IPS-NIHi11 (cell line): ENCODE measurements at places on chromosomes 13 and 19.

GRCh38 chr19:41546386-41546789 lies 29.6 kb upstream of the CEACAM21 start:
- DNase-seq = no peak

- no peak for DNase-seq
Measured at GRCh38 chr19:53161123-53161522, 2.3 kb upstream of the ZNF347 start.

DNA sequence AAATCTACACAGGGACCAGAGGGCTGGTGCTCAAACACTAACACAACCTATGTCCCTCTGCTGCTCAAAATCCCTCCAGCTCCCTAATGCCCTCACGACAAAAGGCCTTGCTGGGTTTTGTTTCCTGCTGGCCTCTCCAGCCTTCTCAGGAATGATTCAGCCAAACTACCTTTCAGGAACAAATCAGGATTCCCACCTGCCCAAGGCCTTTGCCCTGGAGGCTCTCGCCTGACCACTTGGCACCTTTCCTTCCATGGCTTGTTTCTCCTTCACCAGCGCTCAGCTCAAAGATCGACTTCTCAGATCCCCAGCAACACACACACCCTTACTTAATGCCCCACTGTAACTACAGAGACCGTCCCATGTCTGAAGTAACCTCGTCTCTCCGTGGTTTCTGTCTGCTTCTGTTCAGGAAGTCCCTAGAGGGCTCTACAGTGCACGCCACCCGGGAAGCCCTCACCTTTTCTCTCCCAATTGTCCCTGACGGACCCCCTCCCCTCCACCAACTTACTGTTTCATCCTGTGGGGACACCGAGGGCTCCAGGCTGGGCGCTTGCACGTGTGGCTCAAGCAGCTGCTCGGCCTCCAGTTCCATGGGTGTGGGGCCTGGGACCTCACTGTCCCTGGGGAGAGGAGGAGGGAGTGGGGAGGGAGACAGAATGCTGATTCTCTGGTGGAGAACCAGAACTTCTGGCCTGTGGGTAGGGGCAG lies 3.2 kb upstream of the SIX5 start:
- DNase-seq = no peak

GRCh38 chr19:50475736-50476223 lies 527 bp upstream of the EMC10 start:
- no peak for DNase-seq

DNA sequence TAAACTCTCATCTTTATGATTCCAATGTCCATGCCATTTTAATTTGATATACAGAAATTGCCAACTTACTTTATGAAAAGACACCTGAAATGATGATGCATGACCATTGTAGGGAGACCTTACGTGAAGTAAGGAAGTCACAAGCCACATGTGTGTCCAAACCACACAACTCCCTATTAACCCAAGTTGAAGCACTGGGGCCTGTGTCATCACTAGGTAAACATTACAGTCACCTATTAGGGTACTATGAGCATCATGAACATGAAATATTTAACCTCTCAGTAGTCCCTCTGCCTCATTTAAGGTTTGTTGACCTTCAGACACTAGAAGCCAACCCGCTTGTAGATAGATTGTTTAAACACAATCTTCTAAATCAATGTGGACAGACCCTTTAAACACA lies 576.9 kb downstream of the IRS2 start:
- no peak for DNase-seq

DNA sequence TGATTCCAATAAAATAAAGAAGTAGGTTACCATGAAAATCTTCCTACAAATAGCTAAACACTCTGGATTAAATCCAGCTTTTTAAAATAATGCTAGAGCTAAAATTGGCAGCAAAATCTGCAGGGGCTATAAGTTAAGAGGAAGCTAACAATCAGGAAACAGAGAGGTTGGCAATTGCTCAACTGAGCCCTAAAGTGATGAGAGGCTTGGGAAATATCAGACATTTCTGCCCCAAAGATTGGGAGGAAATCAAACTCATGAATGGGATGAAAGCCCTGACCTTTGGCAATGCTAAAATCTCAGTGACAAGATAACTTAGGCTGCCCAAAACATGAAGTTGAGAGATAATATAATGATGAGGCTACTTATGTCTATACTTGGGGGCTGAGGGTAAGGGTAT lies 1437.9 kb downstream of the EFNB2 start:
- no peak for DNase-seq

- DNase-seq = no peak
Measured at GRCh38 chr19:36745870-36746269, 26.7 kb downstream of the ZNF850 start.

GRCh38 chr13:59342400-59342799 lies 821.3 kb downstream of the DIAPH3 start:
- no peak for DNase-seq

DNA sequence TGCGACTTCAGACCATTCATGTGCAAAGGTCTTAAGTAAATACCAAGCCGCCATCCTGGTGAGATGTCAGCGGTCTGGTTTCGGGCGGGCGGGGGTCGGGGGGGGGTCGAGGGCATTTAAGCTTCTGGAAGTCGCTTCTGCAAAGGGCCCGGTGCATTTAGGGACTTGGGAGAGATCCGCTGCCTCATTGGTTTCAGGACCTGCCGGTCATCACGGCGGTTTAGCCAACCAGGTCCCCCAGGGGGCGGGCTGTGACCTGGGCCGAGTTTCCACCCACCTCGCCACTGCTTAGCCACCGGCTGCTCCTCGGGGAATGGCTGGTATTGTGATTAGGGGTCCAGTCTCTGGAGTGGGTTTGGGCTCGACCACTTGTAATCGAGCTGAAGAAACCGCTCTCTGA lies 7.8 kb downstream of the ANKLE1 start:
- DNase-seq = peak; percentile 91

GRCh38 chr19:18110609-18111232 lies 13.1 kb downstream of the MAST3 start:
- DNase-seq = no peak

- DNase-seq = peak; percentile 85
Measured at GRCh38 chr19:17579661-17580244, 24.3 kb downstream of the COLGALT1 start.

DNA sequence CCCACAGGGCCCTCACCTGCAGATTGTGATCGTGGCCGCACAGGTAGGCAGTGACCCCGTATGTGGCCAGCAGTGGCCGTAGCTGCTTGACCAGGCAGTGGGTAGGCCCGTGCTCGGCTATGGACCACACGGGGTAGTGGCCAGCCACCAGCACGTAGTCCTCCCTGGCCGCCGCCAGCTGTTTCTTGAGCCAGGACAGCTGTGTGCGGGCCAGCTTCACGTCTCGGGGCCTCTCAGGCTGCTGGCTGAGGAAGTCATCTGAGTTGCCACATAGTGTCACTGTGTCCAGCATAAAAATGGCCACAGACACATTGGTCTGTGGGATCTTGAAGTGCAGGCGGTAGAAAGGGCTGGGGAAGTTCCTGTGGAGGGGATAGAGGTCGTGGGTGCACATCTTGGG lies 1.2 kb downstream of the ACP5 start:
- no peak for DNase-seq

DNA sequence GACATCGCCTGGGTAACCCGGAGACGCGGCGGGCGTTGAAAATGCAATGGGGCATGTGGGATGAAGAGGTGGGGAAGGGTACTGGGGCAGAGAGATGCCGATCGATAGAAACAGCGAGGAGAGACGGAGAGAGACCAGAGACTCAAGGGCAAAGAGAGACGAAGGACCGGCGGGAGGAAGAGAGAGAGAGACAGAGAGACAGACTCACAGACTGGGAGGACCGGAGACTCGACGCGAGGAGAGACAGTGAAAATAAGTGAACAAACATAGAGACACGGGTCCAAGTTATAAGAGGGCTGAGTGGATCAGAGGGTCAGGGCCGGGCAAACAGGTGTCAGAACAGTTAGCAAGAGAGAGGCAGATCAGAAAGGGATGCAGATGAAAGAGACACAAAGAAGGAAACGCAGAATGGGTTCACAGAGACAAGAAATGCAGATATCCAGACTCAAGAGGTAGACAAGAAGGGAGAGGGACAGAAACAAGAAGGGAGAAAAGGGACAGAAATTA lies 576 bp upstream of the MZF1 start:
- DNase-seq = no peak

- DNase-seq = no peak
Measured at GRCh38 chr19:54017261-54017660, 25.8 kb downstream of the CACNG6 start.

GRCh38 chr13:21670883-21671619 lies at the start of gene FGF9:
TSS of gene FGF9 (plus strand) at chr13:21671073. CDS start at chr13:21671913, 840 bp downstream.
- DNase-seq = peak; percentile 89

DNA sequence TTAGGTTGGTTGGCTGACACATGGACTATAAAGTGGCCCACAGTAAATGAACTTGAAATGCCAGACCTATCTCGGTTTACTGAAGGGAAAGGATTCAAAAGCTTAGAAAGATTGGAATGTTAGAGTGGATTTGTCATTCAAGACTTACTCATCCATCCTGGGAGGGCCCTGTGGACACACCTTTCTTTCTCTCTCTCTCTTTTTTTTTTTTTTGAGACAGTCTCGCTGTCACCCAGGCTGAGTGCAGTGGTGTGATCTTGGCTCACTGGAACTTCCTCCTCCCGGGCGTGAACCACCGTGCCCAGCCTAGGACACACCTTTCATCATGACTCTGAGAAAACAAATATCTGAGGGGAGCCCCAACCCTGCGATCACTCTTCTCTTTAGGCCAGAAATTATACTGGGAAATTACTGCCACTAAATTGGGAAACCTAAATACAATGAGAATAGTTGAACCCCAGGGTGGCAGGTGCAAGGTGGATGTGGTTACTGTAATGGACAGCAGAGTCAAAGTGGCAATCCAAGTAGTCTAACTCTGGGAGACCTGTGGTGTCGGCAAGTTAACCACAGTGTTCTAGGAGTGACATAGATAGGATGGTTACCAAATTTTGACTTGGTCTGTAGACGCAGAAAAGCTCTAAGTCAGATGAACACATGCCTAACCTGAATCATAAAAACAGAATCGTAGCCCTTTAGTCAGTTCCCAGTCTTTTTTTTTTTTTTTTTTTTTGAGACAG lies 47.1 kb upstream of the ZMYM5 start:
- DNase-seq = no peak

GRCh38 chr19:50458396-50459066 lies 17.8 kb upstream of the EMC10 start:
- no peak for DNase-seq

GRCh38 chr13:48278806-48279205 lies 24.7 kb upstream of the RB1 start:
- no peak for DNase-seq

GRCh38 chr13:40640845-40641458 lies 25.5 kb downstream of the FOXO1 start:
- DNase-seq = no peak

GRCh38 chr19:48419158-48419920 lies 25.9 kb downstream of the GRIN2D start:
- peak; percentile 83 for DNase-seq

GRCh38 chr19:21588065-21588601 lies 82.7 kb downstream of the ZNF429 start:
- no peak for DNase-seq

DNA sequence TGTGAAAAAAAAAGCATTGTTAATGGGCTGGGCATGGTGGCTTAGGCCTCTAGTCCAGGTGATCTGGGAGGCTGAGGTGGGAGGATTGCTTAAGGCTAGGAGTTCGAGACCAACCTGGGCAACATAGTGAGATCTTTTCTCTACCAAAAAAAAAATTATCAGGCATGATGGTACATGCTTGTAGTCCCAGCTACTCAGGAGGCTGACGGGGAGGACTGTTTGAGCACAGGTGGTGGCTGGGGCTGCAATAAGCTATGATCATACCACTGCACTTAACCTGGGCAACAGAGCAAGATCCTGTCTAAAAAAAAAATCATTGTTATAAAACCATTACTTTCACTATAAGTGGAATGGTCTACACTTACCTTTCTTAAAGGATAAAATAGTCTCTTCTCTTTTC lies 30.4 kb downstream of the GPC6 start:
- DNase-seq = no peak

GRCh38 chr13:41060724-41061074 lies 610 bp upstream of the WBP4 start:
- peak; percentile 65 for DNase-seq
